Fibroblast of mammary gland (primary cell): ENCODE measurements at places on chromosomes 3 and 15.

- DNase-seq, result no peak
These were observed 1.2 kb upstream of the EFCAB12 start for GRCh38 chr3:129429602-129430001.

- DNase-seq, result no peak
These were observed 525.1 kb upstream of the ROBO2 start for GRCh38 chr3:76514836-76515235.

GRCh38 chr15:92040350-92040749 lies 186.8 kb downstream of the SLCO3A1 start:
- no peak for DNase-seq

DNA sequence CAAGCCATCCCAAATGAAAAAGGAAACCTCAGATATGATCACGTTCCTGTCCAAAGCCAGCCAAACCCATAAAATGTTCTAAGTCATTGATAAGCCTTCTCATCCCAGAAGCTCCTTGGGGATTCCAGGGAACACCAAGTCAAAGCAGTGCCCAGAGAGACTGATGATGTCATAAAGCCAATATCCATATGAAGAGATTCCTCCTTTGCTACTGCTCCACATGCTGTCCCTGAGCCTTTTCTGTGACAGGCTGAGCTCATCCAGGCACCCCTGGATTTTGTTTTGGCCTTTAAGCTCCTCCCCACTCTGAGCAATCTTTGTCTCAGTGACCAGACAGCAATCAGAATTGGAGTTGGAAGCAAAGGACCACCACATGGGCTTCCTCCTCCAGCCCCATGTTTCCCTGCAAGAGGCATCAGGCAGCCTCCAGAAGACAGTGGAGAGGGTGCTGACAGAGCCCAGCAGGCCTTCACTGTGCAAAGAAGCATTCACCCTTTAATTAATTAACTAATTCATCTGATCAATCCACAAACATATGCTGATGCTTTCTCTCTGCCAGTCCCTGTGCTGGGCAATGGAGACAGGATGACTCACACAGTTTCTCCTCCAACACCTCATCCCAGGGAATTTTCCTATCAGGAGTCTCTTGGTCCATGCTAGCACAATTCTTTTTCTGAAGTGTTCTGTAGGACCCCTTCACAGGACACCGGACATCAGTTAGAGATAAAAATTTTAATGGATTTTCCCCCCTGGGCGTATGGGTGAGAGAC lies 25.0 kb downstream of the MEX3B start:
- no peak for DNase-seq
